ENCODE measurements at places on chromosomes 11 and 22.

DNA sequence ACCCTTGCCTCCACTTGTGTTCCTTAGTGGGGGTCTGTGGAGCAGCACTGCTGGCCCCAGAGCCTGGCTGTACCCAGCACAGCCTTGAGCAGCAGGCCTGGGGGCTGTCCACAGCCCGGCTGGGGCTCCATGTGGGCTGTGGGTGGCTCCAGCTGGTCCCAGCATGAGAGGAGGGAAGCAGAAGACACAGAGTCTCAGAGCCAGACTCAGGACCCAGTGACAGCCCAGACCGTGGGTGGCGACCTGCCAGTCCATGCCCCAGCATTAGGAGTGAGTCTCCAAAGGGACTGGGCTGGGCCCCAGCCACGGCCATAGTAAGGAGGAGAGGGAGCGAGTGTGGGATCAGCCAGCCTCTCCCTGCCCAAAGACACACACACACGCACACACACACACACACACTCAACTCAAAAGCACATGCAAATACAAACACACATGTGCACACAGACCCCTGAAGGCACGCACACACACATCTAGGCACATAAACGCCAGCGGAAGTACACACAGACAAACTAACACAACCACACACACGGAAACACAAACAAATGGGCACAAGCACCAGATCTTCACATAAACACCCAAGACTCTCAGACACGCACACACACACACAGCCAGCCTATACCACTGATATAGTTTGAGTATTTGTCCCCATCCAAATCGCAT is 16.7 kb upstream of the LRRC10B start:
- no peak for DNase-seq

GRCh38 chr22:35684270-35684700 is 33.4 kb upstream of the APOL5 start:
- DNase-seq: no peak

DNA sequence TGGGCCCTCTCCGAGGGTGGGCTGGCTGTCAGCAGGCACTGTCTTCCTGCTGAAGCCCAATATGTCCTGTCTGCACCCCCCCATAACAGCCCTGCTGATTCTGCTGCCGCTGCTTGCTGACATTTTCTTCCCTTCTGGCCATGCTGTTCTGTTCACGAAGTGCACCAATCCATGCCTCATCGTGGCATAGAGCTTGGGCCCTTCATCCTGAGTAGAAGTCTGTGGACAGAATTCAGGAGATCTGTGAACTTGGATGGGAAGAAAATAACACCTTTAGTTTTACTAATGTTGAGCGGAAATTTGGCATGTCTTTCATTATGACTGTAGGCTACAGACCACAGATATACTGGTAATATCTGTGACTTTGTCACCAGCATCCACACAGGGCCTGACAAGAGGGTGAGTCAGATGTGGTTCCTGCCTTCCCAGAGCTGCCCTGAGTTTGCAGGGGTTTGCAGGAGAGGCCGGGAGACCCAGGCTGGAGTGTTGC is 14.1 kb upstream of the KIAA0930 start:
- no peak for DNase-seq

GRCh38 chr22:28015676-28016601 is 96.9 kb upstream of the PITPNB start:
- no peak for DNase-seq

DNA sequence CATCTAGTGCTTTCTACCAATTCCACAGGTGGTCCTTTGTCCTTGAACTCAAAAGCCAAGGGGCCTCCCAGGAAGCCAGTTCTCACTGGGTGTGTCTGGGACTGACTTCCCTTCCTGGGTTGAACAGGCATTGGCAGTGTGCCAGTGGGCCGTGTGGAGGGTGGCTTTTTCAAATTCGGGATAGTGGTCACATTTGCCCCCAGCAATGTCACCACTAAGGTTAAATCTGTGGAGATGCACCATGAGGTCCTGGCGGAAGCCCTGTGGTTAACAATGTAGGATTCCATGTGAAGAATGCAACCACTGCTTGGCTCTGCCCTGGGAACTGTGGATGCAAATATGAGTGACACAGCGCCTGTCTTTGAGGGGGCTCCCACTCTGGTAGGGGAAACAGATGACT is 53.2 kb upstream of the MTNR1B start:
- DNase-seq: no peak

GRCh38 chr11:36233204-36233603 is 56.0 kb downstream of the COMMD9 start:
- peak; percentile 75 for DNase-seq

- no peak for DNase-seq
These were observed 60.0 kb downstream of the MED15 start for GRCh38 chr22:20567371-20567847.

GRCh38 chr11:2194877-2195755 is 23.5 kb upstream of the TH start:
- no peak for DNase-seq

DNA sequence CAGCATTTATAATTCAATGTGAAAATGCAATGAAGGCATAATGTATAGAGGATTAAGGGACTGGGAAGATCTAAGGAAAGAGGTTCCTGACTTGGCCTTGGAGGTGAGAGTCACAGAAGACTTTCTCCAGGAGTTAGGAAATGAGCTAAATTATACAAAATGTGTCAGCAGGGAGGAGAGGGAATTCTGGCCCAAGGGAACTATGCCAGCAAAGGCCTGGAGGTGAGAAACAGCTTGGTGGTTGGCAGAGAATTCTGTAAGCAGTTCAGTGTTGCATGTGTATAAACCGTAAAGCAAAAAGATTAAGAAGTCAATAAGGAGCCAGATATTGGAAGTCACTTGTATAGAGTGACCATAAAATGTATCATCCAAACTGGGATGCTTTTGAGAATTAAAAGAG is 142.2 kb upstream of the SESN3 start:
- no peak for DNase-seq

DNA sequence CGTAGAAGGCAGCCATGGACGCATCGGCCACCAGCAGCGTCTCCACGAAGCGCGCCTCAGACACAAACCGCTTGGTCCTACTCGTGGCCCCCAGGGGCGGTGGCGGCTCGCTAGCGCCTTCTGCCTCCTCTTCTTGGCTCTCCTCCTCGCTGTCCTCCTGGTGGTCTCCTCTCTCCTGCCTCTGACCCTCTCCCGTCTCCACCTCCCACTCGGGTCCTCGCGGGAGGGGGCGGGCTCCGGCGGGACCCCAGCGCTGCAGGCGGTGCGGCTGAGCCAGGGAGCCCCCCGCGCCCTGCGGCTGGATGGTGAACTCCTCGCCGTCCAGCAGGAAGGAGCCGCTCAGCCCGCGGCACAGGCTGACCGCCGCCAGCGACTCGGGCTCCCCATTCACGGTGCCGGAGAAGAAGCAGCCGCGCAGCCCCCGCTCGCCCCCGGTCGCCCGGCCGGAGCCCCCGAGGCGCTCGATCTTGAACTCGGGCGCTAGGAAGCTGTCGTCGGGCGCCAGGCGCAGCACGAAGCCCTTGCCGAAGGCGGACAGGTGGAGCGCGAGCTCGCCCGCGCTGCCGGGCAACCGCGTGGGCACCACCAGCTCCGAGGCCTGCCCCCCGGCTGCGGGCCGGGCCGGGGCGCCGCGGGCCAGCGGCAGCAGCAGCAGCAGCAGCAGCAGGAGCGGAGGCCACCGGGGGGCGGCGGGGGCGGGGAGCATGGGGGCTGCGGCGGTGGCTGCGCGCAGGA is 661 bp downstream of the ADAMTS8 start:
- no peak for DNase-seq

GRCh38 chr22:32764330-32765131 is 37.0 kb upstream of the TIMP3 start:
- DNase-seq: no peak

GRCh38 chr11:63443714-63444113 is 47.3 kb downstream of the PLAAT5 start:
- no peak for DNase-seq

DNA sequence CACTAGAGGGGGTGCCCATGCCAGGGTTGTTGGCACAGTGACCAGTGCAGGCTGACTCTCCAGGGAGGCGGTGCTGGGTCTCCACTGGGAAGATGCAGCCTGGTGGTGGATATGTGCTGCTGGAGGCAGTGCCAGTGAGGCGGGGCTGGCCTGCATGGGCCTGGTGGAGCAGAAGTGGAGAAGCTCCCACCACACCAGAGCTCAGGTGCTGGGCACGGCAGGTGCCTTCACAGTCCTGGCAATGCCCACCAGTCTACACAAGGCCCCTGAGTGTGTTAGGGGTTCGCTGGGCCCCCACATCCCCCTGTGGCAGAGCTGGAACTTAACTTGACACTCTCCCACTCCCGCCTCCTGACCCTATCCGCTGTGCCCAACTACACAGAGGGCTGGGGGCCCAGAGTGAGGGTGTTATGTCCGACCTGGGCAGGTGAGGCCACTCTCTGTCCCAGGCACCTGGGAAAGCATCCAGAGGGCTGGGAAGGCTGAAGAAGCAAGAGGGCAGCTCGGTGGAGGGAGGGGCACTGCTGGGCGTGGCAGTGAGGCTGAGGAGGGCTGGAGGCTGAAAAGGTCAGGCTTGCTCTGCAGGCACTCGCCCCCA is 102.4 kb upstream of the B3GAT1 start:
- DNase-seq: no peak

- no peak for DNase-seq
These were observed 356.3 kb upstream of the ISX start for GRCh38 chr22:34709641-34710040.

DNA sequence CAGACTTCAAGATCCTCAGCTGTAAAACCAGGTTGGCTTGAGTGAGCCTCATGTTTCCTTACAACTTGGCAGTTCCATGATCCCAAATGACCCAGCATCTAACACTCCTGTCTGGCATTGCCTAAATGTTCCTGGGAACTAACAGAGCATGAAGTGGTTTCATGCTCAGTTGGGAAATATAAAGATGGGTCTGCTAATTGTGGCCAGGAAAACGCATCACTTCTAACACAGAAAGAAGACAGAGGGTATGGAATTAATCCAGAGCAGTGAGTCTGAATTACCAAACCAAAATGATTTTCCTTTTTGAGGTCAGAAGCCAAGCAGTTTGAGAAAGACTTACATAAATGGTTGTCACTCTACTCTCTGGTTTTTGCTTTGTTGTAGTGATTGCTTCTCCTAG is 60.5 kb upstream of the MMP13 start:
- DNase-seq: no peak

DNA sequence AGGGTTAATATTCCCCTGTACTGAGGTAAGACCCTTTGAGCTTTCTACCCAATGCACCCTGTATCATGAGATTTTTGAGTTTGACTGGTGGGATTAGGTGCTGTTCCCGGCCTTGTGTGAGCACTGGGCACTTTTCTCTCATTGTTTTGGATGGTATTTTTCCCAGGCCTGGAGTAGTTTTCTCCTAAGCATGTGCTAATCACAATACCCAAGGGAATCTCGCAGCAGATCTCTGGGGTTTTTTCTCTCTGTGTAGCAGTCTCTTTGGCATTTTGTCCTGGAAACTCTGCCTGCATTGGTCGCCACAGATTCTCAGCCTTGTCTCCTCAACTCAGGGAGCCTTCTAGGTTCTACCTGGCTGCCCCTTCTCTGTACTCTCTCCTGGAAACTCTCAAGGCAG is 19.9 kb downstream of the IGHMBP2 start:
- DNase-seq: no peak

DNA sequence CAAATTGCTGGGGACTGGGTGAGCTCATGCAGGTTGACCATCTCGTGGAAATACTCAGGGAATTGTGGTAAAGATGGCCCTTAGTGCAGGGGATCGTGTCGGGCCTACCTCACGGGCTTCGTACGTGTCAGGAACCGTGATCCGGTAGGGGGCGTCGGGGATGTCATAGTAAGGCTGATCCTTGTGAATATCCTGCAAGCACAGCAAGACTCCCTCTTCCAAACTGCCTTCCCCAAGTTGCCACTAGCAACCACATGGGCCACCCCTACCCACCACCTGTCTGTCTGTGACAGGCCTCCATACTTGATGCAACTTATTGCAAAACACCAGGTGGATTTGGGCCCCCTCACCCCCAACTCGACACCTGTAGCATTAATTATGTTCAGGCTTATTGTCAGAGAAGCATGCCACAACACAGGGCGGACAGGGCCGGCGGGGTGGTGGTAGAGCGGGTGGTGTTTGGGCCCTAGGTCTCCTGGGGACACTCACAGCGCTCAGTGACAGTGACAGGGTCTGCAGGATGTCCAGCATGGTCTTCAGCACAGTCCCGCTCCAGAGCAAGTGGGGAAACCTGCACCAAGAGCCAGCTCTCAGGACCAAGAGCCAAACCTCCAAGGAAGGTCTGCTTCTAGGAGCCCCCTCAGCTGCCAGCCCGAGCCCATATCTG is 22.6 kb upstream of the SERPIND1 start:
- no peak for DNase-seq

- no peak for DNase-seq
These were observed 46.6 kb upstream of the WNT7B start for GRCh38 chr22:46023558-46023981.

DNA sequence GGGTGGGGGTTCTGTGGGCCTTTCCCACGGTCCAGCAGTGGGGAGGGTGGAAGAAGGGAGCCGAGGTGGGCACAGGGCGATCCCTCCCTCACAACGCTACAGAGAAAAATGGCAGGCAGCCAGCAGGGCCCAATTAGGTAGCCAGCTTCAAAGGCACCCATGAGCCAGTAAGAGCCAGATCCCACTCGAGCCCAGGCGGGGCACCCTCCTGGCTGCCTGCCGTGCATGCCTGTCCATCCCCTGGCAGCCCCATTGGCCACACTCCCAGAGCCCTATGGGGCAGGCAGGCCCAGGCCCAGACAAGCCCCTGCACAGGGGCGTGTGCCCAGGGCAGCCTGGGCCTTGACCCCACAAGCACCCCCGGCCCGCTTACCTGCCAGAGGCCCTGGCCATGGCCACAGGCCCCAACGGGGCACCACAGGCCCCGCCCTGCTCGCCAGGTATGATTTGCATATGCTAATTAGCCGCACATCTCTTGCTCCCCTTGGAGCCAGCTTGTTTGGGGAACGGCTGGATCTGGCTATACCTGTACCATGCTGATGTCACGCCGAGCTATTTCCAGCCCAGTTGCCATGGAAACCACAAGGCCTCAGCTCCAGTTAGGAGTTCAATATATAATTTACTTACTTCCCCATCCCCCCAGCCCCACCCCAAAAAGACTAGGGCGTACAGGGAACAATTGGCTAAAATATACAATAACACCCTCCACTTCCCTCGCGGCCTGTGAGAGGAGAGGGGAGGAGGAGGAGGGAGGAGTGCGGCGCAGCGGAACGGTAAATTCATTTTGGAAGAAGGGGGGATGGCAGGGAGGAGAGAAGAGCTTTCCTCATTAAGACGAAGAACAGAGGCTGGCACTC is 47.5 kb upstream of the TCF20 start:
- DNase-seq: peak; percentile 18

- no peak for DNase-seq
These were observed 58.2 kb downstream of the SERGEF start for GRCh38 chr11:17954395-17955252.

- no peak for DNase-seq
These were observed 80.7 kb downstream of the NAV2 start for GRCh38 chr11:19793326-19793725.

All from NCI-H2081 treated with DMSO at 0.1 percent for 48 hours (cell line).